Activated naive CD4-positive, alpha-beta T cell treated with anti-CD3 and anti-CD28 coated beads, Interleukin-2, amount 50 U/mL, for 72 hours (primary cell): ENCODE measurements at places on chromosomes 2 and 18. TPM values are rescaled to one million over a fixed set of nuclear protein-coding genes. Genes with fewer than 3 reads are reported as not detected.
A peak's percentile ranks its signal among the peaks of the same experiment; 100 is the strongest.

SNTG2 gene
- total RNA-seq: 0.27 TPM

DNA sequence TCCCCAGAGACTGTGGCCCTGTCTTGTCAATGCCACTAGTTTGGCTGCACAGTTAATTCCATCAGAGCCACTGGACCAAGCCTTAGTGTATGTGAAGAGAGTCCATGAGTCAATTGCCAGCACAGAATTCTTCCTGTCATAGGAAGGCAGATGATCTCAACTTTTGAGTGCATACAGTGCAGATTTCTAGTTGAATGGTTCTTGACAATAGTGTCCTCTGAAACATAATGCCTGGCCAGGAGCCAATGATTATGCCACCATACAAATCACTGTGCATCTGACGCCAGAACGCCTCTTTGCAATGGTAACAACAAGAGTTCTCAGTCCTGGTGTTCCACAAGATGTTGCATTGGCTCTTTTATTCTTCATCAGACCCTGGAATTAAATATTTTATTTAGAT is 7.1 kb downstream of the NEUROD1 start:
- no peak for DNase-seq

CCL20 gene
- 3.4 TPM for total RNA-seq

DNA sequence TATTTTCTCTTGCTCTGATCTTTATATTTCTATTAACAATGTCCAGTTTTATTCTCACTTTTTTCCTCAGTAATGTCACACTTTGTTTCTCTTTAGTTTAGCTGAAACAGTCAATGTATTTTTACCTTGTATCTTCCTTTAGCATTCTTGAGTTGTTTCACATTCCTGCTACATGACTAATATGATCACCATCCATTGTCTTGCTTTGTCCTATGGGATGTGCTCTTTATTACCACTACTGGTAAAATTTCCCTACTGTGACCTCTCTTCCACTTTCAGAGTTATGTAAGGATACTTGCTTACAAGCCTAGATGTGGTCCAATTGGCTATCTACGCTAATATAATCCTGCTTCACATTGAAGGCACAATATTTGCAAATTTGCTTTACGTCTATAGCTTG is 457.9 kb downstream of the PIK3C3 start:
- no peak for DNase-seq

DNA sequence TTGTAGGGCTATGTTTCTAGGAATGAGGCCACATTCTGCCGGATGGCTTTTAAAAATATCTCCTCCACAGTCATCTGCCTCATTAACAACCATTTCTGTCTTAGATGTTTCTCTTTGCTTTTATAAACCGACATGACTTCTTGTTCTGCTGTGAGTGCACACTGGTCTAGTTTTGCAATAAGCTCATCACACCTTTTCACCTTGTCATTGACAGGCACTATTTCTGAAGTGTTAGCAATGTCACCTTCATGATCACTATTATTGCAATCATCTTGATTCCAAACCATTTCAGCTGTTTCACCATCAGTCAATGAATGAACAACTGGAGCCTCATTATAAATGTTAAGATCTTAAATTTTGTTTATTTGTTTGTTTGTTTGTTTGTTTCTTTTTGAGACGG is 523.7 kb upstream of the DSEL start:
- DNase-seq: no peak

- no peak for DNase-seq
Measured at GRCh38 chr2:104163611-104164130, 690.2 kb upstream of the POU3F3 start.

DNA sequence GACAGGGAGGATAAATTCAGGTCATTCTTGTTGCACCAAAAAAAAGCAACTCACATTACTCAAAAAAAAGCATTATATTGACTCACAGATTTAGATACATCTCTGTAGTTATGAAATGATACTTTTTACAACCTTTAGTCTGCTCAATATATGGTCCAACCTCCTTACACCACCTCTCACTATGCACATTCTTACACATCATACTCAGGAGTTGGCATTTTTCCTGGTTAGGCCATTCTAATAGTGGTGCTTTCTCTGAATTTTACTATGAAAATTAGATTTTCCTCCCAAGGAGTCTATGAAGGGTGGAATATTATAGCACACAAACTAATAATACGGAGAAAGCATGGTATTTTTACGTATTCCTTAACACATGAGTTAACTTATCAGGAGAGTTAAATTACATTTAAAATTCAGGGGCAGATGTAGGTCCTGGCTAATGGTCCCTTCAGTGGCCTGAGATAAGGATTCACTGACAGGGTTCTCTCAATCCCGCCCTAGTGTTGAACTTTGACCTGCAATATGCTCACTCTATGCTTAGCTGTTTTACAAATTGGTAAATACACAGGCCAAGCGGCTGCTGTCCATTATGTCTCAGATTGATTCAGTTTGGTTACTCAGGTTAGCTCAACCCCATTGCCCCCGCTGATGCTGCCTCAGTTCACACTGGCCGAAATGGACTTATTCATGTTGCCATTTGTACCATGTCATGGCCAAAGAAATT is 153.6 kb downstream of the NCKAP5 start:
- DNase-seq: no peak

CABYR gene
- 2.6 TPM for total RNA-seq

DNA sequence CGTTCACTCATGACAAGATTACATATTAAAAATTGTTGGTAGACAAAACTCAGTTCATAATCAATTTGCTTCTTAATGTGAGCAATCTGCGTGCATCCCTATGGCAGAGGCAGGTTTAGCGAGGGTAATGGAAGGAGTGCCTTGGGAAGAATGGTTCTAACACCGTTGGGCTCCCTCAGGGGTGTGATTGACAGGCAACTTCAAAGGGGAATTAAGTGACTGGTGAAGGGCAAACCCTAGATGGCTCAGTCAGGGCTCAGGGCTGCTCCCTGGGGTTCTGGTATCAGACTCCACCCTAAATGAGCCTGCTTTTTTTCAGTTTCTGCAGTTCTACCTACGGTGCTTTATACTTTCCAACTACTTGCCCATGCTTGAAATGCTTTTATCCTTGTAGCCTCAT is 419.5 kb upstream of the CELF4 start:
- no peak for DNase-seq

NPC1 gene
- total RNA-seq: 39.7 TPM

GRCh38 chr2:221465776-221466175 is 106.3 kb downstream of the EPHA4 start:
- no peak for DNase-seq

DNA sequence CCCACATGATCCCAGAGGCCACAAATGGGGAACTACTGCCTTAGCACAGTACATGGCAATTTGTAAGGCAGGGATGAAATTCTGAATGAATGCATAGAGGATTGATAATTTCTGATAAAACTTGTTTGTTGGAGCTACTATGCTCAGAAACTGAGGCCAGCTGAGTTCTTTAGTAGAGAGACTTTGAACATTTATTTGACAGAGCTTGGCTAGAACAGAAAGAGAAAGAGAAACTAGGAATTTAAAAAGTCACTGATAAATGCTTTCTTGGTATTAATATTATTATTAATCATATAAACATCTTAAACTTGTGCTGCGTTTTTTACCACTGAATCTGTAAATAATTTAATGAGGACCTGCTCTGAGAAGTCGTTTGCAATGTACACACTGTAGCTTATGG is 923.7 kb upstream of the CNTNAP5 start:
- no peak for DNase-seq

DNA sequence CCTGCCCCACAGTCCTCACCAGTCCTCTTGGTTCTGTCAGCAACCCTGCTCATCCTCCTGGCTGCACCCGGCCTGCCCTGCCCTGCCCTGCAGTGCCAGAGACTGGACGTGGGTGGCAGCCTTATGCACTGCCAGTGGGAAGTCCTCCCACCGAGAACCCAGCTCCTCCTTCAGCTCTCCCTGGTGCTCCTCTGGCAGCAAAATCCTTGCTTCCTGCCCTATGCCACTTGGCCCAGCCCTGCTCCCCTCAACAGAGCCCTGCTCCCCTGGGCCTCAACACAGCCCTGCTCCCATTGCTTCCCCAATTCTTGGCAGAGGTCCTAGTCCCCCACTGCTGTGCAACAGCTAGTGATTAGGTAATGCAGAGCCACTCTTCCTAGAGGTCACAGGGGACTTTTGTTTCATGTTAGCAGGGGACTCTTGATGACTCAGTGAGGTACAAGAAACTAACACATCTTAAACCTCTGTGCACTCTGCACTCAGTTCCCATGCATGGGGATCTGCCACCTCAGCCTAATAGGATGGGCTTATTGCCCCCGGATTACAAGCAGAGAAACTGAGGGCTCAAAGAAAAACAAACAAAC is 58.0 kb upstream of the EDAR start:
- no peak for DNase-seq

DNA sequence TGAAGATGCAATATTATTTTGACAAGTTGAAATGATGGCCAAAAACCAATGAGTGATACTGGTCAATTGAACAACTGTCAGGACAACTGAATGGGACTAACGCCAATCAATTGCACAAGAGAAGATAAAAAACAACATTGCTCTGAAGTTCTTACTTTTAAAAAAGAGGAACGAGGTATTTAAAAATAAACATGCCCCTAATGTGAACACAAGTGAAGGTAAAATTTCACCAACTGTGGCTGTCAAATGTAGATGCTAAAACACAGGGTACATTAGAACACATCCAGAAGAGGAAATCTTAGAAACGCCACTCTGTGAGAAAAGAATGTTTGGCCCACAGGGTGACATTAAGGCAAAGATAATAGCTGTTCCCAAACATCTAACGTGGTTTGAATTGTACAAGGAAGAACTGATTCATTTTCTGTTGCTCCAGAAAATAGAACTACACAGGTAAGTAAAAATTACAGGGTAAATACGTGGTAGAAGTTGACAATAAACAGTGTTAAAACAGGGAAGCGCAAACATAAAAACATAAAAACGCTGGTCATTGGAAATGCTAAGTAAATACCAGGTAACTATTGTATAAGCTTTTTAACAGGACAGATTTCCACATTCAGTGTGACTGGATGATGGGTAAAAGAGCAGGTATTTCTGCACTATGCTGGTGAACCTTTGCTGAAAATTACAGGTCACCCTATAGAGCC is 20.3 kb downstream of the LONRF2 start:
- DNase-seq: no peak

GRCh38 chr18:57950542-57950941 is 93.5 kb upstream of the NEDD4L start:
- DNase-seq: no peak

DNA sequence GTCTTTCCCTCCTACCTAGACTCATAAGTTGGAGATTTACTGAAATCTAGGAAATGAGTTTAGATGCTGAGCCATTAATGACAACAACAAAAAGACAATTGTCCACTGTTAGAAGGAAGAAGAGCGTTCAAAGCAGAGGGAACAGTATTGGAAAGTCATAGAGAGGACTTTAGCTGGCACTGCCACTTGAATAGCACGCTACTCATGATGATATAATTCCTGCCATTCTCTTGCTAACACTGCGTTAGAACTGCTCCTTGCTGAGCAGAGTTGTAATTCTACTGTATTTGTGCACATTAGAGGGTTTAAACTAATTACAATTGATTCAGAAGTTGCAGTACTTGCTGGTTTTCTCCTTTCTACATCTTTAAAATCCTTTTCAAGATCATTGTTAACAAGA is 9.0 kb upstream of the AFTPH start:
- no peak for DNase-seq

DNA sequence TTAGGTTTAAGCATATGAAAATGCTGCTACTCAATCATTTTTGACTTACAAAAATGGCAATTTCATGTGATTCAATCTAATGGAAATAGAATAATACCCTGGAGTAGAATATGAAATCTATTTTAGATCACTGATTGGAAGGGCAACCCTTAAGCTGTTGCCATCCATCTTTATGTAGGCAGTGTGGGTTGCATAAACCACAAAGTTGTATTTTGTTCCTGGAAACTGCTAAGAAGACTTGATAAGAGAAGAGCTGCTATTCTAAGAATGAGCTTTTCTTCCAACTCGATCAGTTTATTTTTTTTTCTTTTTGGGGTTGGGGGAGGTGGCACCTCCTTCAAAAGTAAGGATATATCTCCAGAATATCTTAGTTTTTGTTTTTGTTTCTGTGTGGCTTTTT is 60.2 kb downstream of the CAVIN2 start:
- no peak for DNase-seq

TTN gene
- total RNA-seq: 4.3 TPM

AMER3 gene
- total RNA-seq: not detected

DNA sequence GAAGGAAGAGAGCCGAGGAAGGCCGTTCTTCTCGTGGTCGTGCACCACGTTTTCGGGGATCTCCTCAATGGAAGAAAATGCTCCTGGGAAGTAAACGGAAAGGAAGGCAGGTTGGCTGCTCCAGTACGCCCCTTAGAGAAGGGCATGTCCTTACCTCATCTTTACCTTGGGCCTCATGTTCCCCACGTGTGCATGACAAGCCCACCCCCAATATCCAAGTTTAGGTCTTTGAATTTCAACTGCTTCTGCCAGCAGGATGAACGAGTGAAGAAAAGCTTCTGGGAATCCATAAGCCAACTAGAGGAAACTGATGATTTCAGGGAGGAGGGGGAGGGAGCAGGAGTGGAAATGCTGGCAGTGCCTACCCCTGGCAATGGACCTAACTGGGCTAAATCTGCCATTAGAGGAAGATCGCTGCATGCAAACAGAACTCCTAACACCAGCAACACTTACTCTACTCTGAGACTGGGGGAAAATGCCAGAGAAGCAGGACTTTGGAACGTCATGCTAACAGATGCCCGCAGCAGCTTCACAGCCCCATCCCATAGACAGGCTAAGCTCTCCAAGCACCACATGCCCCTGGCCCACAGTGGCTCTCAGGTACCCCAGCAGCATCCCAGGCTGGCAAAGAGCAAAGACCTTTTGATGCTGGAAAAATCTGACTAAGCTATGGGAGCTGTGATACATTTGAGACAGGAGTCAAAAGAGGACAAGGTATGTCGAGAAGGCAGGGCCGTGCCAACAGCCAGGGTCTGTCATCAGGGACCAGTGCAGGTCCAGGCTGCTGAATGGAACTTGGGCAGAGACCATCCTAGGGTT is 21.7 kb downstream of the CHST10 start:
- no peak for DNase-seq

- peak; percentile 82 for DNase-seq
Measured at GRCh38 chr18:59697236-59697932, at the start of gene CCBE1. TSS of gene CCBE1 (minus strand) at chr18:59697423.

DNA sequence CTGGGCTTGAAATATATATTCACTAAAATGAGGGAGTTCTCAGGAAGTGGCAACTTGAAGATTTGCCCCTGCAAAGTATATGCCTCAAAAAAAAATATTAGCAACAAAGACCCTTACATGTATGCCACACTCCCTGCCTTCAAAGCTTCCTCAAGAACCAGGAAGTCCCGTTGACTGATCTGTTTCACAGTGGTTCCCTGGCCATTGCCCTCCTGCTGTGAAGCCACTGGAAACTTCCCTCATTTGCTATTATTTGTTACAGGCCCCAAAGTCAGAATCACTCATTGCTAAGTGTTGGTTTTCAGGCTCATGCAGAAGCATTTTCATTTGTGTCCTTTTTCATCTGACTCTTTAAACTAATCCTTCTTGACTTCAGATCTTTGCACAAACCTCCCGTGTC is 421.5 kb downstream of the ZNF521 start:
- no peak for DNase-seq

DNA sequence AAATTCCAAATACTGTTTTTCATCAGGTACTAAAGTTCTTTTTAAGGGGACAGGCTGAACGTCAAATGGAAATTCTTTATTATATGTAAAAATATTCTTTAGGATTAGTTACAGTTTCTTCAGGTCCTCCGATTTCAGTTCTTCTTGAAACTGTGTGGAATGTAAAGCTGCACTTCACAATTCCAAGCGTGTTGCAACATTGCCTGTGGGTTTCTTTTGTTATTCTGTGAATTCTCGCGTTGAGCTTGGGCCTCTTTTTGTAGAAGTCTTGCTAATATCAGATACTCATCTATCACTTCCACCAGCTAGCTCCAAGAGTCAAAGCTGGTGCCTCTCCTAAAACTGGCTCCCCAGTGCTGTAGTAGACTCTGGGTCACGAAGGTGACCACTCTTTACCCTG is 642.6 kb downstream of the METTL4 start:
- DNase-seq: no peak
